ENCODE measurements at places on chromosomes 2 and 18.

- DNase-seq: no peak
Observed at GRCh38 chr18:3110034-3110752, 97.2 kb upstream of the LPIN2 start.

DNA sequence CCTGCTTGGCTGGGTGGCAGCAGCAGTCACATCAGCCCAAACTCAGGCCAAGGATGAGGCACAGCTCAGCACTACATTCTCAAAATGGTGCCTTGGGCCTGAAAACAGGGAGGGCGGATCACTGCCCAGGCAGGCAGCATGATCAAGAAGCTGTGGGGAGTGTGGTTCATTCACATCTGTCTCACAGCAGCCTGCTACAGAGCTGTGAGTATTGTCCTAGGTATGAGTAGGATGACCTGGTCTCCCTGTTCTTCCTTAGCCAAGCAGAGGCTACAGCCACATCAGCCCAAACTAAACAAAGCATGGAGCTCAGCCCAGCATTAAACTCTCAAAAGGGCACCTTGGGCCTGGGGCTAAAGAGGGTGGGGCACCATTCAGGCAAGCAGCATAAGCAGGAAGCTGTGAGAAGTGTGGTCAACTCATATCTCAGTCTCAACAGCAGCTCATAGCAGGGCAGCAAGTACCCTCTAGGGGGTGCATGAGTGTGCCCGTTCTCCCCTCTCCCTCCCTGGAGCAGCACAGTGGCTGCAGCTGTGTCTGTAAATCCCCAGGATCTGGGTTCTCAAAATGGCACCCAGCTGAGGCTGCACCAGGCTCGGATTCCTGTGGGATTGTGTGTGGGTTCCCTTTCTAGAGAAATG is 139.6 kb downstream of the TRABD2A start:
- DNase-seq: no peak

DNA sequence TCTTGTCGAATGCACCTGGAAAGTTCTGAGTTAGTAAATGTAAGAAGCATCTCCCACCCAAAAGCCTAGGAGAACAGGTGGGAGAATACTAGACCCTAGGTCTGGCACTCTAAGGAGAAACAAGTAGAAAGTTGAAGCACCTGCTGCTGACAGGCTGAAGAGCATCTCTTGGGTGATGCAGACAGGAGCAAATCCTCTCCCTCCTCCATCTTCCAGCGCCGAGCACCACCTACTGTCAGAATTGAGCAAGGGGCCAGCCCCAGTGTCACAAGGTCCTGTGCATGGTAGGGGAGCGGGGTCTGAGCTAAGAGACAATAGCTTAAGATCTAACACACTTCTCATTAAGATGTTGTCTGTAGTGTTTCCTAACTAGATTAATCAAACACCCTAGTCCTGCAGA is 52.9 kb downstream of the HK2 start:
- no peak for DNase-seq

DNA sequence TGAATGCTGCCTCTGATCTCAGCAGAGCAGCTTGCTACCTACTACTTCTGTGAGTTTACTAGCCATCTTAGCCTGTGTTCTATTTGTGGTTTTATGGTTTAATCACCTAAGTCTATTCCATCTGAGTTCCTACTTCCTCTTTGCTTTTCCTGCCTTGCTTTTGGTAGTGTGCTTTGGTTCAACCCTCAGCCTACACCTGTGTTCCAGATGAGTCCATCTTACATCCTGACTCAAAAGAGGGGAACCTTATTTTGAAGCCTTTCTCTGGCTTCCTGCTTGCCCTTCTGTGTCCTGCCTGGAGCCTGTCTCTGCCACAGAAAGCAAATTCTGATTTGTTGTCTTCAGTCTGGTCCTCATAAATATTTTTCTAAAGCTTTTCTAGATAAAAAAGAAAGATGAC is 530.3 kb upstream of the MEX3C start:
- DNase-seq: no peak

DNA sequence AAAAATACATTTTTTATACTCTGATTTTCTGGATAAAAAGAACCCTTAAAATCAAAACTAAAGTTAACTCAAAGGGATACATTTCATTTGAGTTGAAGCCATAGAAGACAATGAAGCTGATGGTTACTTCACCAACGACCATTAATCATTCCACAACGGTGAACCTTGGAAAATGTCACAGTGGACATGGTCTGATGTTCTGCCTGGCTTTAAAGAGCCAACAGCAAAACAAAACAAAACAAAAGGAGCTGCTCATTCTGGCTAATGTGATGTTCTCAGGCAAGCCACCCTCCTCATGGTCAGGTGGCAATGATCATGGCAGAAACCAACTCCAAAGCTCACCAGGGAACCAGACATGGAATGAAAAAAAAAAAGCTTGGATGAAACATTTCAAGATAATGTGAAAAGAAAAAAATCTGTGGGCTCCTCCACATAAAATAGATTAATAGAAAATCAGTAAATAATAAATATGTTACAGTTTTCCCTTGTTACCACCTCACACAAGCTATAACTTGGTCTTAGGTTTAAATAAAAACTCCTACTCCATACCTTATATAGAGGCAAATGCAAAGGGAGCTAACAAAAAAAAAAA is 90.1 kb upstream of the SERTAD2 start:
- no peak for DNase-seq

DNA sequence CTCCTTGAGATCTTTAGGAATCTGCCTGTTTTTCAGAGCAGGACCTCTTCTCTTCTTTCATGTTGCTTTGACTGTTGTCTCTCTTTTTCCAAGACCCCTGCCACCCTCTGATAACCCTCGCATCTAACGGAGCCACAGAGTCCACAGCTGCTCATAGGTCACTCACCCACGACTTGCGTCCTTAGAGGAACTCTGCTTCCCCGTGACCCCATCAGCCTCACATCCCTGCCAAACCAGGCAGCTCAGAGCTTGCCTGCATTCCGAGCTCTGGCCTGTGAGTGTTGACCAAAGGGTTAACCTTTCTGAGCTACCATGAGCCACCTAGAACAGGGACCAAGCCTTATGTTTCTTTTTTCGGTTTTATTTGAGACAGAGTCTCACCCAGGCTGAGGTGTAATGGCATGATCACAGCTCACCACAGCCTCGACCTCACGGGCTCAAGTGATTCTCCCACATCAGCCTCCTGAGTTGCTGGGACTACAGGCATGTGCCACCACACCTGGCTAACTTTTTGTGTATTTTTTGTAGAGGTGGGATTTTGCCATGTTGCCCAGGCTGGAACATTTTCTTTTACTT is 36.4 kb downstream of the CABLES1 start:
- no peak for DNase-seq
